ENCODE measurements at places on chromosomes 11 and 22.
A peak's percentile ranks its signal among the peaks of the same experiment; 100 is the strongest.

DNA sequence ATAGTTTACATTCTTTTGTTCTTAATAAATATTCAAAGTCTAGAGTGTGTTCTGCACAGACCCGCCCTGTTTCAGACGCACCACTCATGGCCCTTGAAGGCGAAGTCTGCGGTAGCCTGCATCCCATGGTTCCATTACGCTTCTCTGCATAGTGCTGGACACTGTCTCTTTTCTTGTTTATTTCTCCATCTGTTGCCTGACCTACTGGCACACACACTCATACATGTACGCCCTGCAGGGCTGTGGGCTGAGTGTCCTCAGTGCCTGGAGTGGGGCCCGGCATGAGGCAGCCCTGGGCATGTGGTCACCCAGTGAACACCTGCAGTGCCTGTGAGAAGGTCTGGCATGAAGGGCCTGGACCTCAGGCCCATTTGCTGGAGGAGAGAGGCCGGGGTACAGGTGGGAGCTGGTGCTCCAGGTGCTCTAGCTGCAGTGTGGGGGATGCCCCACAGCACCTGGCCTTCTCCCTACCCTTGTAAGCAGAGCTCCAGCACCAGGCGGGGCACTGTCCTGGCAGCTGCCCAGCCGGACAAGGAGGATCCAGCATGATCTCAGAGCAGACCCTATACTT lies 404.1 kb downstream of the TBC1D22A start:
- no peak for DNase-seq

- no peak for DNase-seq
These were observed 81.7 kb downstream of the BARX2 start for GRCh38 chr11:129457321-129457720.

- no peak for DNase-seq
These were observed 61.5 kb downstream of the MSANTD4 start for GRCh38 chr11:105960252-105961245.

DNA sequence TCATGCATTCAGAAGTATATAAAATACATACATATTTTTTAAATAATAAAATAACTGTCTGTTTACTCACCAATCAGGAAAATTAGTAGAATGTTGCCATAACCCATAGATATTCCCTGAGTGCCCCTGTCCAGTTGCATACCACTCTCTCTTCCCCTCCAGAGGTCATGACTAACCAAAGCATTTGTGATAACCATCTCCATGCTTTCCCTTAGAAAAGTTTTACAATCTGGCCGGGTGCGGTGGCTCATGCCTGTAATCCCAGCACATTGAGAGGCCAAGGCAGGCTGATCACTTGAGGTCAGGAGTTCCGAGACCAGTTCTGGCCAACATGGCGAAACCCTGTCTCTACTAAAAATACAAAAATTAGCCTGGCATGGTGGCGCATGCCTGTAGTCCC lies 33.2 kb upstream of the LDHA start:
- DNase-seq = no peak

DNA sequence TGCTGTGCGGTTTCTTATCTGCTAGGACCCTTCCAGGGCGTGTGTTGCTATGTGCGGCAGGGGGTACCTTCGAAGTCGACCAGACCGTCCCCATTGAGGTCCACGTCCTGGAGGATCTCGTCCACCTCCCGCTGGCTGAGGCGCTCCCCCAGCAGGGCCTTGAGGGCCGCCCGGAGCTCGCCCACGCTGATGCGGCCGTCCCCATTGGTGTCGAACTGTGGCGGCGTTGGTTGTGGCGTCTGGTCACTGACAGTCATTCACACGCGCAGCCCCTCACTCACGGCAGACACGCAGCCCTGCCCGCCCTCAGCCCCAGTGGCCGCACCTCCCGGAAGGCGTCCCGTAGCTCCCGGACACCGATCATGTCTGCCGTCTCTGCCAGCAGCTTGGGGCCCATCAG lies 3.5 kb downstream of the CABP2 start:
- DNase-seq = no peak

- DNase-seq = peak; percentile 79
These were observed 35.8 kb downstream of the MAML2 start for GRCh38 chr11:96306933-96307775.

DNA sequence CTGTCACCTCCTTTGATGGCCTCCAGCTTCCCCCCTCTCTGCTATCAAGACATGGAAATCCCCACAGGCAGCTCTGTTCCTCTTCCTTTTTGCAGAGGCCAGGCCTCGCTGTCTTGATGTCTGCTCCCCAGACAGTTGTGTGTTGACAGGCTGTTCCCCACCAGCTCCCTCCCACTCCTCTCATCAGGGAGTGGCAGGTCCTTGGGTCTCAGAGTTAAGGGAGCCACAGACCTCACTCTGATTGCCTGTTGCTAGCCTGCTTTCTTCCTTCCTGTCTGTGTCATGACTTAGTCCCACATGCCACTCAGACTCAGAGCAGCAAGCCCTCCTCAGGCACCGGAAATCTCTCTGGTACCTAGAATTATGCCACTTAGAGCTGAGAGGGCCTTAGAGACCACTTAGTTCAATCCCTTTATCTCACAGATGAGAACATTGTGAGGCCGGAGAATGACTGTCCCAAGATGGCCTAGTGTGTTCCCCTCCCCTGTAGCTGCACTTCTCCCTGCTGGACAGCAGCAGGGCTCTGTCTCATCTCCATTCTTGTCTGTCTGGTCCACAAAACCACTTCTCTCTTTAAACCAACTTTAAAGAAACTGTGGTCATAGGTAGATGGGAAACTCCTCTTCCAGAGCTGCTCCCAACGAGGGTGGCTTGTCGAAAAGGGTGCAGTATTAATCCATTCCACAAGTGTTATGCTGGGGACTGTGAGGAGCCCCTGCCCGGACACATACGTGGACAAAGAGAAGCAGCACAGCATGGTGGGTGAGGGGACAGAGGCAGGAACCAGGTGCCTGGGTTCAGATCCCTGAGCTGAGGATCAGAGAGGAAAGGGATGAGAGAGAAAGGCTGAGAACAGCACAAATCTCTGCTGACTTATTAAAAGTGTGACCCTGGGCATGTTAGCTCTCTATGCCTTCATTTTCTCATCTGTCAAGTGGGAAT lies 4.2 kb downstream of the AMPD3 start:
- no peak for DNase-seq

DNA sequence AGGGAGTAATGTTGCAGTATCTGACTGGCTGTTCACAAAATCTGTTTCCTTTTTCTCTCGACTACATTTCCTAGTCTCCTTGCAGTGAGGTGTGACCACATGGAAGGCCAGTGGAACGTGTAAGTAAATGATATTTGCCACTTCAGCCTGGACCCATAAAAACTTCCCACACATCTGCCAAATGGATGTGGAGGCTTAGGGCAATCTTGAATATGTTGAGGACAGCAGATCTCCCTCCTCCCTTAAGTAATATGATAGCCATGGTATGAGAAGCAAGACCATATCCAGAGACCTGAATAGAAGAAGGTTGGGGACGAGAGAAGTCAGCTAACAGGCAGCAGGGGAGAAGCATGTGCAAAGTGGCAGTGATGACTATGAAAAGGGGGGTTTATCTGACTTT lies 33.0 kb upstream of the C11orf87 start:
- no peak for DNase-seq

DNA sequence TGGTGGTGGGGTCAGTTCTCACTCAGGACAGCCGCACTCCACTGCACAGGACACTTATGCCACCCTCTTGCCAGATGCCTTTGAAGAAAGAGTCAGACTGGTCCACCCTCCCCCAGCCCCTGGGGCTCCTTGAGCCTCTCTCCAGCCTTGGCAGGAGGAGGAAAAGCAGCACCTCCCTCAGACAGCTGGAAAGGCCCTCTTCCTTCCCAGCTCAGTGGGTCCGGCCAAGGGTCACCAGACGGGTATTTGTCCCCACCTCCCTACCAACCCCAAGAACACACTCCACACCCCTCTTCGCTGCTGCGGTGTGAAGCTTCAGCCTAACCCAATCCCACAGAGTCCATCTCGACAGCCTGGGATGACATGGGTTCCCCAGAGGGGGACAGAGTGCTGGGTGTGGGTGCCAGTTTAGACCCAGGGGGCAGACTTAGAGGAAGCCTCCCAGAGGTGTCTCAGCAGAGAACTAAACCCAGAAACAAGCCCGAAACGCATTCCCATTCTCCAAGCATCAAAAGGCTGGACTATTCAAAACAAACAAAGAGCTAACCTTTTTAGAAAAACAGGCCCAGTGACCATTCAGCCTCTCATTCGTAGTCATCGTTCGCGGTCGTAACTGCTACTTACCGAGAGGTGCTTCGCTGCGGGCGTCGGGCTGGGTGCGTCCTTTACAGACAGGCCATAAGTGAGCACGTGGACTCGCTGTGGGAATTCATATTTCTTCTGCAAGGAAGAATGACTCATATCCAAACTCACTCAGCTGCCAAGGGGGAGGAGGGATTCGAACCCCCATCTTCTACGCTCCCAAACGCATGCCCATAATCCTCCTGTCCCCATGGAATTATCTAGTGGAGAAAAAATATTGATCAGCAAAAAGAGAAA lies 57.5 kb upstream of the ANO1 start:
- no peak for DNase-seq

GRCh38 chr11:59200423-59200746 lies 12.3 kb downstream of the MPEG1 start:
- no peak for DNase-seq

DNA sequence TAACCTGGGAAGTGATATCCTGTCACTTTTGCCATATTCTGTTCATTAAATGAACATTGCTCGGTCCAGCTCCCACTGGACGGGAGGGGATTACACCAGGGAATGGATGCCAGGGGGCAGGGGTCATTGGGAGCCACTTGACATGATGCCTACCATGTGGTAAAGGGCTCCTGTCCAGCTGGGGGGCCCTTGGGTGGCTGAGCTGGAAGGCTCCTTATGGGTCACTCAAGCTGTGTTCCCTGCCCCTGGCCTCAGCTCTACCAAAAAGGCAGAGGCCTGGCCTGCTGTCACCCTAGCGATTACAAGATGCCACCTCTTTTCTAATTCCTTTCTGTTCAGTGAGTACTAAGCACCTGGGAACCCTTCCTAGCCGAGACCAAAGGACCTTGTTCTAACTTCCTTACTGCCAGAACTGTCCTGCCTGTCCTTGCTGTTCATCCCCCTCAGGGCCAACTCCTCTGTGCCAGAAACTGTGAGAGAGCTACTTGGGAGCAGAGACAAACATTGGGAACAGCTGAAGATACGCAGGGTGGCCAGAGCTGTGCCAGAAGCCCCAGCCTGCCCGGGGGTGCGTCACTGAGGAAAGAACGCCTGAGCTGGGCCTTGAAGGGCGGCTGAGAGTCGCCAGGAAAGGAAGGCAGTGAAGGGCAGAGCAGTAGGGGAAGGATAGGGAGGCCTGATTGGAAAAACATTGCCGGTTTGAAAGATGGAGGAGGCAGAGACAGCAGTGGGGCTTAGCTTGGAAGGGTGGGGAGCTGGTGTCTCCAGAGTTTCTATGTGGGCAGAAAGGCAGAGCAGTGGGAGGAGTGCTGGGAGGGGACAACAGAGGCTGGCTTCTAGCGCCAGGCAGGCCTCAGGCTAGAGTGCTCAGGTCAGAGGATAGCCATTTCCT lies 12.7 kb upstream of the UVRAG start:
- DNase-seq = no peak

GRCh38 chr11:3970108-3970507 lies 114.6 kb downstream of the STIM1 start:
- DNase-seq = no peak

DNA sequence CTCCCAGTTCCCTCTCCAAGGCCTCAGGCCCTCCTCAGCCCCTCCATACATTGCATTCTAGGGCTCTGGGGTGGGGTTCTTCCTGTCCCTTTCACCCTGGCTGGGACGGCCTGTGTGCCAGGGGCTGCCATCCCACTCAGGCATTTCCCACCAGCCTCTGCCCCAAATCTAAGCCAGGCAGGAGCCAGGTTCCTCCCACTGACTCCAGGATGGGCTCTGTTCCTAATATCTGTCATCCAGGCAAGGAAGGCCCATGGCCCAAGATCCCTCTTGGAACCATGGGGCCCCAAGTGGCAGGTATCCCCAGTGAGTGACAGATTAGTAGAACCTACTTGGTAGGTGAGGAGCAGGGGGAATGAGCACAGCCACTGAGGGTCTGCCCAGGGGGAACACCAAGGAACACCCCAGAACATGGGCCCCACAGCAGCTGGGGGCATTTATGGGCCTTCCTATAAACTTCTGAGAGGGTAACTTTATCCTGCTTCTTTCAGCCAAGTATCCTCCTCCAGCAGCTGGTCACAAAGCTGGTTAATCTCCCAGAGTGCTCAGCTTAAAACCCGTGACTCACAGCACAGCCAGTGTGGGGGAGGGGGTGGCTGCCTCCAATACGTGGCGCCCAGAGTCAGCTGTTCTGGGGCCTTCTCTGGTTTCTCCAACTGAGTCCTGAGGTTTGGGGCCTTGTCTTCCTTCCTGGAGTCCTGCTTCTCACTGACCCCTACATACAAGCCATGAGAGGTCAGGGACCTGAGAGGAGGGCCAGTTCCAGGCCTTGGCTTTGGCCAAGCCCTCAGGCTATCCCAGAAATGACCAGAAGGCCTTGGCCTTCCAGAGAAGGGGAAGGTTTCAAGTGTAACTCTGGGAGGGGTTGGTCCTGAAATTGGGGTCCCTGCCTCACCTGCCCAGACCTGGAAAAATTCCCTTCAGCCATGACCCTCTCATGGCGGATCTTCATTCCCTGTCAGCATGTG lies 19.9 kb upstream of the MYOD1 start:
- DNase-seq = no peak

- no peak for DNase-seq
These were observed 55.0 kb downstream of the ARHGAP42 start for GRCh38 chr11:100741866-100742625.

DNA sequence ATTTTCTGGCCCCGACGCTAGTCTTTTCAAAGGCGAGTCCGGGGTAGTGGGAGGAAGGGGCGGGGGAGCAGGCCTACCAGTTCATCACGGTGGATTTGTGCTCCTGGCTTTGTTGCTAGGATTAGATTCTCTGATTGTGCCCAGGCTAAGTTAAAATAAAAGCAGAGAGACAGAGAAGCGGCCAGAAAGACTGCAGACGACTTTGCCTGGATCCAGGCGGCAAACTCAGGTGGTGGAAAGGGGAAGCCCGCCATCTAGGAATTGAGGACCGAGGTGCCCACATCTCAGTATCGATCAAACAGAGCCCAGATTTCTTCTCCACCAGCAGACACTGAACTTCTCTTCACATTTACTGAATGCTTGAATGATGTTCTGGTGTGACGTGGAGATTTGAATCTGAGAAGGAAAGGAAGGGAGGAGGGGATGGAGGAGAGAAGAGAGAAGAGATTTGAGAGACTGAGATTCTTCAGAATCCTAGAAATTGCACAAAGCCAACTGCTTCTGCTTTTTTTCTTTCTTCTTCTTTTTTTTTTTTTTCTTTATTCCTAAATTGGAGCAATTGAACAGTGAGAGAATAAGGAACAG lies 2.7 kb downstream of the FAT3 start:
- DNase-seq = no peak

DNA sequence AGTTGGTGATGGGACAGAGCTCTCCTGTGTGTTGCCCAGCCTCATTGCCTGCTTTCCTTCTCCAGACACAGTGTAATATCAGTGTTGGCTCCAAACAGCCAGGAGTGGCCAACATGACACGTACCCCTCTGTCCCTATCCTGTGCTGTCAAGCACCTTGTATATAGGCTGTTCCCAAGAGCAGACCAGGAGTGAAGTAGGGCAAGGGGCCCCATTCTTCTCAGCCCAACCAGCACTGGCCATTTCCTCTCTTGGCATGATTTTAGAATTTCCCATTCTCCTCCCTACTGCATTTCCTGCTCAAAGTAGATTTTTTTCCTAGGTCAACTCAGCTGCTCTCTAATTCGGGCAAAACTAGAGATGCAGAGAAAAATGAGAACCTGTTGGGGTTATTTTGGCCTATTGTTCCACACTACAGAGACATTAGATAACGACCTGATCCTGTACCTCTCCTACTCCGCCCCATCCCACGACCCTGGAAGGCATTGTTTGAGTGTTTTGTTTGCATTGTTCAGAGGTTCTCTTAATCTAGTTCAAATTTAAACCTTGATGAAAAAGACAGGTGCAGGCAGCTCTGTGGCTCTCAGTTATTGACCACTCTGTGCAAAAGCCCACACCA lies 95.6 kb downstream of the RASSF10 start:
- DNase-seq = no peak
